CD4-positive, alpha-beta T cell treated with Interleukin-4 for 1 hour (primary cell): ENCODE measurements at places on chromosomes 7 and 10.

DNA sequence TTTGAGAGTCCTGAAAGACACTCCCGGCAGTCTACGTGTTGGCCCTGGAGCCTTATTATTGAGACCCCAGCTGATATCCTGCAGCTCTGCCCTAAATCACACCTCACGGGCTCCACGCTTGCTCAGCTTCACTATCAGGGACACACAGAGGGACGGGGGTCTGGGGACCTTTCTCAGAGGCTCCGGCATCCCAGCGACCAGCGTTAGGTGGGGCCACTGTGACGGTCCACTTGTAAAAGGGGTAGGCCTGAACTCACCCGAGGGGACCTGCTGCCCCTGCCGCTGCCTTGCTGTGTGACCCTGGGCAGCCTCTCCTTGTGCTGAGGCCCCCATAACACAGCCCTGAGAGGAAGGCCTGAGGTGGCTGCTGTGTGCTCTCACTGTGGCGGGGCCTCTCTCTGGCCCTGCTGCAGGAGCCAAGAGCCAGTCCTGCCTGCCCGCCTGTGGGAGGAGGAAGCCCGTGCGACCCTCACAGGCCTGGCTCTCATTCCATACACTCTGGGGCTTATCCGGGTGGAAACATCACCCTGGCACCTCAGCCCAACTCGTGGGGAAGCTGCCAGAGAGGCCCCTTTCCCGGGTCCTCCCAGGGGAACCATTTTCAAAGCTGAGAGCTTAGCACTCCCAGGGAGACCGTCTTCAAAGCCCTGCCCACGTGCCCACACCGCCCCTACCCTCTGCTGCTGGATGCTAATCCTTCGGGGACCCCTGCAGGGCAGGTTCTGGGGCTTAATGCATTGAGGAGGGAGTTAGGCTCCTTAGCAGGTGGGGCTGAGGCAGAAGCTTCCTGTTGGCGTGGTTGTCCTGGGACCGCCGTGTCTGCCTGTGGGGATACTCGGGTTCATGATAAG is 21.7 kb downstream of the AQP1 start:
- DNase-seq, result no peak

DNA sequence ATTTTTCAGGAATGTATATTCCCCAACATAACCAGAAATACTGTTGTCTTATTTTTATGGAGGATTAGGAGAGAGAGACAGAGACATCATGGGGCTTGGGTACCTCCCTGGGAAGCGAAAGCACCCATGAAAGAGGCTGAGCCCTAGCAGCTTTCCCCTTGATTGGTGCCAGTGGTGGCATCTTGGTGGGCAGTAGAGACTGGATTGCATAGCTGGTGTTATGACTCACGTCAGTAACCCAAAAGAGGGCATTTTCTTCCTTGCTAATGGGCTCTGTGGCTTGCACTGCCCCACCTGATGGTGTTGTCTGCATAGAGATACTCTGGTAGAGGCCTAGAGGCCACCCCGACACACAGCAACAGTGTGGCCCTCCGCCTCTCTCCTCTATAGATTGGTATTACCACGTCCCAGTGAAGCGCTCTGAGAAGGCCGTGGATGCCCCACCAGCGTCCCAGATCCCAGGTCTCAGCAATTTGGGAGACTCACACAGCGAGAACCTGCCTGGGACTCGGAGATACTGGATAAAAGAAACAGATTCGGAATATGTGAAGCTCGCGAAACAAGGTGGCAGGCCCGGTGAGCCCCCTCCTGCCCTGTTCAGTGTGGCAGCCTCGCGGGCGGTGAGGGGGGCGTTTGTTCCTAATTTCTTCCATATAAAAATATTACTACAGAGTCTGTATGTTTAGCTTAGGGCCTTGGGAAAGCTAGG is 5.8 kb downstream of the C7orf57 start:
- DNase-seq, result no peak

DNA sequence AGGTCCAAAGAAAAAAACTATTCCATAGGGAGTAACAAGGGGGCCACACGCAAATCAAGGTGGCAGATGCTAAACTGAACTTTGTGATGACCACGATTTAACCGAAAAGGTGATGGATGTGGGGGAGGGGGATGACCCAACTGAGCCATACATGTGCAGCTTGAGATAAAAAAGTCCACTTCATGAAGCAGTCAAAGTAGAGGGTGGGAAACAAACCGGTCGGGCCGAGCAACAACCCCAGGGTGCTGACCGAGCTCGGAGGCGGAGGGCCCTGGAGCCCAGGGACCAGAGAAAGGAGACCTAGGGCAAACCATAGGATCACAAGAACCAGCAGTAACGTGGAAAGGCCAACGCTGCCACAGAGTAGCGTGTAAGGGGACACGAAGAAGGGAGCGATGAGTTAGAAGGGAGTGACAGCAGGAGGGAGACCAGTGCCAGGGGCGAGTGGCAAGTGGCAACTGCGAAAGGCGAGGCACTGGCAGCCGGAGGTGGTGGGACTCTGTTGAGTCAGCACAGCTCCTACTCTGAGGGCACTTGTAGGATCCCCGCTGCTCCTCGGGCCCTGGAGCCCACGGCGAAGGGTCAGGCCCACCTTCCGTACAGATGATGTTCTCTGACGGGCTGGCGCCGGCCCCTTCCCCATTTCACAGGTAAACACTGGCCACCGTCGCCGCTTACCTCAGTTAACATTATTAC is 540 bp downstream of the SNX13 start:
- peak; percentile 43 for DNase-seq

DNA sequence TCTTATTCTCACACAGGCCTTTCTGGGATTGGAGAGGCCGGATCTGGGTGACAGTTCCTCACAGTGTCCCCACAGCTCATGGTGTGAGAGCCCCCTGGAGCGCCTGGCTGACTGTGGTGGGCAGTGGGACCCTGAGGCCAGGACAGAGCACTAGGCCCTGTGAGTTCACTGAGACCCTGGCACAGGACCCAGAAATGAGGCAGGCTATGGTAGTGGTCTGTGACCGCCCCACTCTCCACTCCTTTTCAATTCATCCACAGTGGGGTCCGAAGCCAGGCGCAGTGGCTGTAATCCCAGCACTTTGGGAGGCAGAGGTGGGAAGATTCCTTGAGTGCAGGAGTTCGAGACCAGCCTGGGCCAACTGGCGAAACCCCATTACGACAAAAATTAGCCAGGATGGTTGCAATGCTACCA is 95.9 kb upstream of the TNRC18 start:
- DNase-seq, result no peak

GRCh38 chr7:132526111-132526740 is 50.0 kb downstream of the PLXNA4 start:
- no peak for DNase-seq

GRCh38 chr10:598415-599170 is 90.9 kb downstream of the DIP2C start:
- DNase-seq, result no peak

GRCh38 chr7:117012284-117012683 is 59.0 kb downstream of the ST7 start:
- no peak for DNase-seq

GRCh38 chr10:14481752-14482151 is 151.0 kb upstream of the FRMD4A start:
- no peak for DNase-seq

GRCh38 chr10:29228562-29228961 is 60.3 kb upstream of the LYZL1 start:
- DNase-seq, result no peak

GRCh38 chr10:48627984-48628609 is 23.2 kb upstream of the ARHGAP22 start:
- DNase-seq, result no peak

DNA sequence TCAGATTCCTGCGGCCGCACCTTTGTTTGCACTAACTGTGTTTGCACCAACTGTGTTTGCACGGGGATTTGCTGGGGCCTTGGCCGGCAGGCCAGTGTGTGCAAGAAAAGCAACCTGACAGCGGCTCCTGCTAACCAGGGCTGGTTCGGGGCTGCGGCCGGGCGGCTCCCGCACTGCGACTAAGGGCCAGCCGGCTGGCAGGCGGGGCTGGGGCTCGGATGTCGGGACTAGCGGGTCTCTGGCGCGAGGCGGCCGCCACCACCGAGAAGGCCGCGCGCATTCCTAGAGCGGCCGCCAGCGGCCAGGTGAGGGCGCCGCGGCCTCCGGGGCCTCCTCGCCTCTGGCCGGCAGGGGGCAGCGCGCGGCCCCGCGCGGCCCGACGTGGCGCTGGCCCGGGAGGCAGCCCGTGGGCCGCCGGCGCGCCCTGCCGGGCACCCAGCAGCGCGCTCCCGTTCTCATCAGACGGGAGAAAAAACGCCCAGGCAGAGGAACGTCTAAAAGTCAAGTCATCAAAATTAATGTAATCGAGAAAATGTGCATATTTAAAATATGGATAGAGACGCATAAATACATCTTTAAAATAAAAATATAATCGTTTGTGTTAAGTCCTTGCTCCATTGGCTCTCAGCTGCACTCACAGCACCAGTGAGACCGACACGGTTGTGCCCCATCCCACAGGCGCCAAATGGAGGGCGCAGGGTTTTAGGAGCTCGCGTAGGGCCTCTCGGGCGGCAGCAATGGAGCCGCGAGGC is 38.5 kb downstream of the ZNF777 start:
- peak; percentile 77 for DNase-seq

GRCh38 chr7:100099452-100099851 is 1.7 kb downstream of the MCM7 start:
- DNase-seq, result no peak

DNA sequence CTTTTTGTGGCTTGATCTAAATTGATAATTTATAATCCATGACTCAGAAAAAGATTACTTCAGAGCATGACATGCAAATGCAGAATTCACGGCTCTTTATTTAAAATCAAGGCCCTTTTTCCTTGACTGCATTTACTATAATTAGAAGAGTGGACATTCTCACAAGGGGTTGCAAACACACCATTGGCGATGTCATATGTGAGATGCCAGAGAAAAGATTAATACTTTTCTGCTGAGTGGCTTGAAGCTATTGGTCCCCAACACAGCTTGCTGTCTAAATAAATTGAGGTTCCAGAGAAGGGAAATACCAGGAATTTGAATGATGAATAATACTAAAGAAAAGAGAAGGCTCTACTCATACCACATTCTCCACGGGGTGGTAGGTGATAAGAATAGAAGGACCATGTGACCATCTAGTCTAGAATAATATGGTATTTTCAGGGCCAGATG is 78.7 kb upstream of the ARID5B start:
- no peak for DNase-seq

DNA sequence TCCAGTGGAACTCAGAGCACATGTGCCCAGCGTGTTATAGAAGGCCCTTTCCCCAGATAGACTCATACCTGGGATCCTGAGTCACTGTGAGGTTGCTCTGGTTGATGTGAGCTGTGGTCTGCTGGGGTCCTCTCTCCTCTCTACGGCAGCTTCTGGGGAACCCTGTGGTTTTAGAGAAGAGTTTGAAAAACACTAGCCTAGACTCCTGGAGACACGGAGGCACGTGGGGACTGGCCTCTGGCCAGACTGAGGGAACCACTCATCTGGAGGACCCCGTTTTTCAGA is 10.3 kb downstream of the ZNF775 start:
- no peak for DNase-seq

GRCh38 chr10:129786216-129786615 is 177.9 kb downstream of the EBF3 start:
- no peak for DNase-seq

GRCh38 chr10:608331-609261 is 80.9 kb downstream of the DIP2C start:
- no peak for DNase-seq

- no peak for DNase-seq
Observed at GRCh38 chr7:118129041-118129795, 54.7 kb upstream of the LSM8 start.

- no peak for DNase-seq
Observed at GRCh38 chr10:118742782-118743181, 12.0 kb downstream of the CACUL1 start.

DNA sequence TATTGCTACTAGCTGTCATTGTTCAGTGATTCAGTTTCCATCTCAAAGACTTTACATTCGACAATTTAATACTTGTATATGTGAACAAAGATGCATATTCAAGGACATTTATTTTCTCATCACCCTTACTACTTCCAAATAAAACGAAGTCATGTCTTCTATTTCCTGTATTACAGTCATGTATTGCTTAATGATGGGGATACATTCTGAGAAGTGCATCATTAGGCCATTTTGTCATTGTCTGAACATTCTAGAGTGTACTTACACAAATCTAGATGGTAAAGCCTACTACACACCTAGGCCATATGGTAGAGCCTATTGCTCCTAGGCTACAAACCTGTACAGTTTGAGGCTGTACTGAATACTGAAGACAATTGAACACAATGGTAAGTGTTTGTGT is 6.5 kb downstream of the C10orf95 start:
- DNase-seq, result no peak

DNA sequence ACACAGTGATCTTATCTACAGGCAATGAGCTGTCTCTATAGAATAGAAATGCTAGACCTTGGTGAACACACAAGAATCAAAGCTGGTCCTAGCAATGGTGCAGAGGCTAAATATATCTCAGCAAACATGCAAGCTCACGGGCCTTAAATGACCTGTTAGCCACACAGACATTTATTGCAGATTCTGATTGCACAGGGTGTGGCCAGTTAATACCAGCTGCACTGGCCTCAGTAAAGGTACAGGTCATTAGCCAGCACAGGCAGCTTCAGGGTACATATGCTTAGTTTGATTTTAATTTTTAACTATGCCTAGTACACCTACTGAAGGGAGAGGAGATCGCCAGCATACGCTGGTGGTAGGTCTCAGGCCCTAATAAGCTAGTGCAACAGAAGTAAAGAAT is 265.4 kb upstream of the DGKB start:
- DNase-seq, result no peak

GRCh38 chr10:89523274-89523673 is 12.1 kb downstream of the SLC16A12 start:
- DNase-seq, result no peak
